ENCODE measurements at places on chromosomes 11 and 22.

DNA sequence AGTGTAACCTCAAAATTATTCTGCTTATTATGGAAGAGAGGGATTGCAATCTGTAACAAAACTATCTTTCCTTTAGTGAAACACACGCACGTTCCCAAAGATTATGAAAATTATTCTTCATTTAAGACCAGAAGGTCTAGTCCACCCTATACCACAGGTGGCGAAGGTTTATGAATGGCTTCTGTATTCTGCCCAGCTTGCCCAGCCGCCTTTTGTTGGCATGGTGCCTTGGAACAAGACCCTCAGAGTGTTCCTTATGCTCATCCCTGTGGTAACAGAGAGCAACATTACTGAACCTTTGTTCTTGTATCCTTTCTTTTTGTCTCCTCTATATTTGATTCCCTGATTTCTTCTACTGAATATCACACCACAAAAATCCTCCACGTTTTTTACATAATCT is 116.4 kb downstream of the FAR1 start:
- no peak for DNase-seq

- no peak for DNase-seq
Measured at GRCh38 chr11:83471831-83472727, 185.9 kb upstream of the CCDC90B start.

DNA sequence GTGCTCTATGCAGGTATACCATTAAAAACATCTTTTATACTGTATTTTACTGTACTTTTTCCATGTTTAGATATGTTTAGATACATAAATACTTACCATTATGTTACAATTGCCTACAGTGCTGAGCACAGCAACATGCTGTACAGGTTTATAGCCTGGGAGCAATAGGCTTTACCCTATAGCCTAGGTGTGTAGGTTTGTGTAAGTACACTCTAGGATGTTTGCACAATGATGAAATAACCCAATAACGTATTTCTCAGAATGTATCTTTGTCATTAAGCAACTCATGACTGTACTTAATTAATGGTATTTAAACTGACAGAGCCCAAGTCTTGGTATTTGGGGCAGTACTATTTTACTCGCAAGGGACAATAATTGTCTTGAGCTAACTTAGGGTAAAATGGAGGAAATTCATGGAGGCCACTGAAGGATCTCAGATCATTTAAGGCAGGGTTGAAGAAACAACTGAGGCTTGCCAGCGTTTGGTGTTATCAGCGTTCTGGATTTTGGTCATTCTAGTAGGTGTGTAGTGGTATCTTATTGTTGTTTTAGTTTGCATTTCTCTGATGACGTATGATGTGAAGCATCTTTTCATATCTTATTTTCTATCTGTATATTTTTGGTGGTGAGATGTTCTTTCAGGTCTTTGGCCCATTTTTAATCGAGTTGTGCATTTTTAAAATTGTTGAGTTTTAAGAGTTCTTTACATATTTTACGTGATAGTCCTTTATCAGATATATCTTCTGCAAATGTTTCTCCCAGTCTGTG is 42.4 kb downstream of the ADAMTS15 start:
- DNase-seq, result no peak

- no peak for DNase-seq
Measured at GRCh38 chr11:18761144-18761543, 30.5 kb downstream of the PTPN5 start.

- peak; percentile 88 for DNase-seq
Measured at GRCh38 chr11:73325036-73325981, 17.2 kb downstream of the ARHGEF17 start.

GRCh38 chr22:17964643-17965042 is 59.7 kb downstream of the MICAL3 start:
- peak; percentile 84 for DNase-seq

- DNase-seq, result no peak
Measured at GRCh38 chr11:122954455-122954854, 27.2 kb downstream of the BSX start.

DNA sequence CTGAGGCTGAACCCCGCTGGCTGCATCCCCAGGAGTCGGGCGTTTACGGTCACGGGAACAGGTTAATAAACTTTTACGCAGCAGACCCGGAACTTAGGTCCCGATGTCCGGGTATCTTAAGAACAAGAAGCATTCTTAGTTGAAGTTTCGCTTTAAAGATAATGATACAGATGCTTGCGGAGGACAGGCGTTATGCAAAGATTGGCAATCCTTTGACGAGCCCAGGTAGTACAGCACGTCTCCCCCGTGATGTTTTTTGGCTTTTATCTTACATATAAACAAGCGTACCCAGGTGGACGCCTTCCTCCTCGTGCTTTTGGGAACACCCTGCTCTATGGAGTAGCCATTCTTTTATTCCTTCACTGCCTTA is 871 bp upstream of the TOLLIP start:
- DNase-seq, result no peak
